Progenitor cell of endocrine pancreas (in vitro differentiated cells): ENCODE measurements at places on chromosomes 4 and X.

DNA sequence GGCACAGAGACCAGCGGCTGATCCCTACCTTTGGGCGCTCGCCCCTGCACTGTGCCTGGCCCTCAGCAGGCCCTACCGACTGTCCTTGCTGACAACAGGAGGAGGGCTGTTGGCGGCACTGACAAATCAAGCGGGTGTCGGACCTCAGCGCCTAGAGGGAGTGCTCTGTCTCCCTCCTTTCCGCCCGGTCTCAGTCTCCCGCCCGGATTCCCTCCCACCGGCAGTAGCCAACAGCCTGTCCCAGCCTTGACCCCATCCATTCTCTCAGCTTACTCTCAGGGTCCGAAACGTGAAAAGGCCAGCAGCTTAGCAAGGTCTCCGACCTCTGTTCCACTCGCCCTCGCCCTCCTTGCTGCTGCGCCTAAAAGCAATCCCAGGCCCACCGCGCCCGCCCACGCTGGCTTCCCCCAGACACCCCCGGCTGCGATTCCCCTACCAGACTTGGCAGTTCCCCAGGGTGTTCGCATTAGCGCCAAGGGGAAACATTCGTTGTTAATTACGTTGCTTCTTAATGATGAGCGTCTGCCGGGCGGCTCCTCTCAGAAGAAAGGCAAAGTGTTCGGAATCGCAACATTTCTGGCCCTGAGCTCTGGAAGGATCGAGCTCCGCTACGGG lies 96.2 kb downstream of the SOWAHB start:
- DNase-seq, result no peak

DNA sequence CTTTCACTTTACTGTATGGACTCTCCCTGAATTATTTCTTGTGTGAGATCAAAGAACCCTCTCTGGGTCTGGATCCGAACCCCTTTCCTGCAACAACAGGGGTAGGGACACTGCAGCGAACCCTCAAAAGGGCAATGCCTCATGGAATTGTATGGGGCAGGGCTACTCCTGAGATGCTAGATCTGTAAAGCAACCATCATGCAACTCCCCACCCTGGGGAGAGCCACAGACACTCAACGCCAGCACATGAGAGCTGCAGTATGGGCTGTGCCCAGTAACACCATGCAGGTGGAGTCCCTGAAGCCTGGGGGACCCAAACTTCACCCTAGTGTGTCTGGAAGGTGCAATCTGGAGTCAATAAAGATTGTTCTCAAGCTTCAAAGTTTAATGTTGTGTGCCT lies 304.7 kb downstream of the DCHS2 start:
- no peak for DNase-seq

GRCh38 chrX:1011691-1012283 lies 200.7 kb downstream of the CRLF2 start:
- DNase-seq, result no peak

DNA sequence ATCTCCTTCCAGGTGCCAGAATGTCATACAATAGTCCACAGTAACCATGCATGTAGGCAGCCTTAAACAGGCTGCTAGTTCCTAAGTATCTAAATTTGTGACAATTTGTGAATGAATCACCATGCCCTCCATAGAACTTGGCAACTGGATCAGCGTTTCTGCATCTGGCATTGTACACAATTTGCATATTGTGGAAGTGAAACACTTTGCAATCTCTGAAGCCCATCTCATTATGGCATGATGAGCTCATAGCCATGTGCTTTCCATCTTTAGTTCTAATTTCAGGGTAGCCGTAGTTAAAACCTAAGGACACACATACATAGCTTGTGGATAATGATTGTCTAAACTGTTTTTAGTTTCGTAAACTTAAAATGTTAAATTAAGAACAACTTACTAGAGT lies 573.6 kb downstream of the PPP4R3C start:
- no peak for DNase-seq

DNA sequence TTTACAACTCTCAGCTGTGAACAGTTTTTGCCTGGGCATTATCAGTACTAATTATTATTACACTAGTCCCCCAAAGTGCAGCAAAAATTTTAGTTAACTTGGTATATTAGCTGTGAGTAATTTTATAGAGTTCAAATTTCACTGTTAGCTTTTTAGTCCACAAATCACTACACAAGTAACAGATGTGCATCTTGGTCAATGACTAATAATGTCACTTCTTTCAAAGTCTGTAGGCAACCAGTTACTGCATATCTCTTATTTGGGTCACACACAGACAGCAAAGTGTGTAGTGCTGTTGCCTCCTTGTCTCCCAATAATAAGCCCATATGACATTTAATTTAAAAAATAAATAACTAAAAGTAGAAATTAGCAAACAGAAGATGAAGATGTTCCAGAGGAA lies 159.9 kb downstream of the SCFD2 start:
- DNase-seq, result no peak

DNA sequence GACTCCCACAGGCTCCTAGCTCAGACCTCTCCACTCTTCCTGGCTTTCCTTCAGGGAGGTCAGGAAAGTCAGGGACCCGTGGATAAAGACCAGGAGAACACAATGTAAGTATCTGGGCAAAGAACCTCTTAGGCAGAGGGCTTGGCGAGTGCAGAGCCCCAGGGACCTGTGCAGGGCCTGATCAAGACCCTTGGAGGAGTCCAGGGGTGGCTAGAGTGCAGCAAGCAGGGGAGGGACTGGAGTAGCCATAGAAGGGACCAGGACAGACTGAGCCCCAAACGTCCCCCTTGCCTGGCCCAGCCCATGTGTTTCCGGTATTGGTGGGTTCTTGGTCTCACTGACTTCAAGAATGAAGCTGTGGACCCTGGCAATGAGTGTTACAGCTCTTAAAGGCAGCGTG lies 5.9 kb upstream of the TNIP2 start:
- DNase-seq, result no peak

GRCh38 chr4:119246177-119246733 lies 33.7 kb downstream of the USP53 start:
- DNase-seq, result no peak
